ENCODE measurements at places on chromosomes 7 and 10. TPM values are rescaled to one million over a fixed set of nuclear protein-coding genes. Genes with fewer than 3 reads are reported as not detected.

DNA sequence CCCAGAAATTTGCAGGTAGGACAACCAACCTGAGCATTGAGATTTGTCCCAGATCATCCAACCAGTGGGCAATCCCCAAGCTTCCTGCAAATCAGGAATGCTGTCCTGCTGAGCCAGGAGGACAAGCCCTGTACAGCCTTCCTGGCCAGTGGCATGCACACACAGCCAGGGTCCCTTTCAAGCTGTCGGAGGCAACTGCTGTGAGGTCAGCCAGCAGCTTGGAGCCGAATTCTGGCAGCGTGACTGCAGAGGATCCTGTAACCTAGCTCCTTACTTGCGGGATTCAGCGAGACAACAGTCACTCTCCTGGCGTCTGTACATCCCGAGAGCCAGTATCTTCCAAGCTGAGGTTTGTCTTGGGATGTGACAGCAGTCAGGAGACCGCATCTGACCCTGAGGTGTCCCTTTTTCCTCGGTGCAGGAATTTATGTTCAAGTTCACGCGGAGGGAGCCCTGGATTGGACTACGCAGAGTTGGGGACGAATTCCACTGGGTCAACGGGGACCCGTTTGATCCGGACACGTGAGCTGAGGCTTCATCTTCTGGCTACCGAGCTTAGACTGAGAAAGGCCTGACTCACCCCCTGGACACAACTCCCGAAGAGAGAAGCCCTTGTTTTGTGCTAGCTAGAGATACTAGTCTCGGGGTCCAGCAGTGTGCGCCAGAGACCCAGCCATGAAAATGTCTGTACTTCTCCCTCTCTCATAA is 18.3 kb downstream of the CLEC2L start:
- DNase-seq, result no peak
- peaks cover 4% of the 10 kb centered on the region for H3K27me3 ChIP-seq
- no peaks in the 10 kb centered on the region for H3K36me3 ChIP-seq
- H3K4me3 ChIP-seq, result no peak overlapping the region
- no peaks in the 10 kb centered on the region for H3K4me1 ChIP-seq

GRCh38 chr10:5396556-5397300 is 7.9 kb downstream of the TUBAL3 start:
- H3K27me3 ChIP-seq, result peaks cover 9% of the 10 kb centered on the region
- no peak overlapping the region for H3K4me3 ChIP-seq
- H3K36me3 ChIP-seq, result no peaks in the 10 kb centered on the region
- no peaks in the 10 kb centered on the region for H3K4me1 ChIP-seq
- no peak overlapping the region for H3K27ac ChIP-seq
- no peak for DNase-seq

- no peaks in the 10 kb centered on the region for H3K27me3 ChIP-seq
- no peak overlapping the region for H3K27ac ChIP-seq
- no peaks in the 10 kb centered on the region for H3K36me3 ChIP-seq
Observed at GRCh38 chr10:18376650-18377049, 236.4 kb downstream of the CACNB2 start.

- peaks cover 18% of the 10 kb centered on the region for H3K27me3 ChIP-seq
- DNase-seq, result peak; percentile 54
- no peak overlapping the region for H3K27ac ChIP-seq
- H3K36me3 ChIP-seq, result no peaks in the 10 kb centered on the region
Observed at GRCh38 chr7:30974605-30975255, 11.0 kb downstream of the GHRHR start.

- no peaks in the 10 kb centered on the region for H3K27me3 ChIP-seq
- no peak overlapping the region for H3K4me3 ChIP-seq
- no peak for DNase-seq
- no peaks in the 10 kb centered on the region for H3K36me3 ChIP-seq
Observed at GRCh38 chr10:86673216-86673826, 5.0 kb downstream of the LDB3 start.

GRCh38 chr10:100155936-100156335 is 29.9 kb downstream of the ERLIN1 start:
- H3K4me1 ChIP-seq, result peaks cover 16% of the 10 kb centered on the region
- no peak for DNase-seq
- H3K27ac ChIP-seq, result no peak overlapping the region
- no peak overlapping the region for H3K4me3 ChIP-seq

GRCh38 chr10:43075612-43076003 is 1.3 kb upstream of the RET start:
- H3K36me3 ChIP-seq, result no peaks in the 10 kb centered on the region
- H3K4me3 ChIP-seq, result no peak overlapping the region
- no peak for DNase-seq
- H3K27me3 ChIP-seq, result peaks cover 34% of the 10 kb centered on the region
- H3K27ac ChIP-seq, result no peak overlapping the region
- H3K4me1 ChIP-seq, result peaks cover 3% of the 10 kb centered on the region

GRCh38 chr7:42854571-42855118 is 57.2 kb downstream of the C7orf25 start:
- DNase-seq, result no peak
- no peak overlapping the region for H3K27ac ChIP-seq
- H3K36me3 ChIP-seq, result no peaks in the 10 kb centered on the region

GRCh38 chr10:49295297-49295696 is 3.7 kb upstream of the C10orf71 start:
- peaks cover 28% of the 10 kb centered on the region for H3K27me3 ChIP-seq
- H3K4me3 ChIP-seq, result no peak overlapping the region
- H3K27ac ChIP-seq, result peak overlapping the region; percentile 5
- DNase-seq, result no peak
- H3K4me1 ChIP-seq, result peaks cover 17% of the 10 kb centered on the region

GRCh38 chr10:112229901-112230300 is 46.3 kb upstream of the GPAM start:
- no peak overlapping the region for H3K4me3 ChIP-seq
- peaks cover 14% of the 10 kb centered on the region for H3K27me3 ChIP-seq
- H3K36me3 ChIP-seq, result no peaks in the 10 kb centered on the region
- DNase-seq, result no peak
- no peak overlapping the region for H3K27ac ChIP-seq
- no peaks in the 10 kb centered on the region for H3K4me1 ChIP-seq

- no peak for DNase-seq
- peaks cover 12% of the 10 kb centered on the region for H3K27me3 ChIP-seq
- no peak overlapping the region for H3K4me3 ChIP-seq
- H3K27ac ChIP-seq, result no peak overlapping the region
- no peaks in the 10 kb centered on the region for H3K4me1 ChIP-seq
Observed at GRCh38 chr7:137670222-137671064, 176.3 kb downstream of the DGKI start.

DNA sequence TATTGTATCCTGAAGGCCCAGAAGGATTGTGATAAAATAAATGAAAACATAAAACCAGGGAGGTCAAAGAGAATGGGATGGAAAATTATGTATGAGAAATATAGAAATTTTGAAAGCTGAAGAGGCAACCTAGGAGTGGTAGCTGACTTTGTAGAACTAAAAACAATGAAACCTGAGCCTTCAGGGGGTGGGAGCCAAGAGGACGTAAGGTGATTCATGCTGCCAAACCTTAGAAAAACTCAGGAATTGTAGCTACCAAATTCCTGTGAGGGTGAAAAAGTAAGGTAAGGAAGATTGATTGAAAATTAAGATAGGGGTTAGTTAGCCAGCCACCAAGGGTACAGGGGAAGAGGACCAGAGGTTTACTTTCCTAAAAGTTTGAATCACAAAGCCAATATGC is 213.2 kb downstream of the KCND2 start:
- no peak for DNase-seq
- no peaks in the 10 kb centered on the region for H3K36me3 ChIP-seq
- no peak overlapping the region for H3K4me3 ChIP-seq
- H3K27me3 ChIP-seq, result no peaks in the 10 kb centered on the region

GRCh38 chr10:106992055-106992454 is 172.5 kb downstream of the SORCS1 start:
- H3K27ac ChIP-seq, result no peak overlapping the region
- no peaks in the 10 kb centered on the region for H3K27me3 ChIP-seq
- no peaks in the 10 kb centered on the region for H3K4me1 ChIP-seq
- no peak overlapping the region for H3K4me3 ChIP-seq

GRCh38 chr10:43679509-43679908 is 30.8 kb upstream of the ZNF32 start:
- no peak overlapping the region for H3K4me3 ChIP-seq
- peaks cover 3% of the 10 kb centered on the region for H3K4me1 ChIP-seq

GRCh38 chr10:72416661-72417060 is 61.9 kb upstream of the DNAJB12 start:
- H3K4me3 ChIP-seq, result no peak overlapping the region
- H3K4me1 ChIP-seq, result no peaks in the 10 kb centered on the region
- DNase-seq, result no peak
- H3K36me3 ChIP-seq, result peaks cover 10% of the 10 kb centered on the region
- peaks cover 2% of the 10 kb centered on the region for H3K27me3 ChIP-seq

DNA sequence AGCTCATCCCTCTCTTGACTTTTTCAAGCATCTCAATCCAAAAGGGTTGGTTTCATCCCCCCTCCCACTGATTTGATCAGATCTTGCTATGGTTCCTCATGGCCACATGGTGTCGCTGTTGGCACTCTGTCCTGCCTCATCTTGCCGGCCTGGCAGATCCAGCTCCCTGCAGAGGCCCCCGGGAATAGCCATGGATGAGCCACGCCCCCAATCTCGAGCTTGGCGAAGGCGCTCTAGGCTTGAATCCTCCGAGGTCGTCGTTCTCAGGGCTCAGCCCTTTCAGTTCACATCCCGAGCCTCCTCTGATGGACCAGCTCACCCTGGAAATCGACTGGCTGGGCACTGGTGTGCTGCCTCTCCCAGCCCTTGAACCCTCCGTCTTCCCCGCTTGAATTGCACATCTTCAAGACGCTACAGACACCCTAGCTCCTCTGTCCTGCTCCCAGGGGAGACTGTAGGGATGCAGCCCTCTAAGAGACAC is 628.7 kb downstream of the TYW1 start:
- H3K36me3 ChIP-seq, result no peaks in the 10 kb centered on the region
- DNase-seq, result peak; percentile 32
- H3K27ac ChIP-seq, result no peak overlapping the region
- peaks cover 2% of the 10 kb centered on the region for H3K27me3 ChIP-seq
- no peak overlapping the region for H3K4me3 ChIP-seq

DNA sequence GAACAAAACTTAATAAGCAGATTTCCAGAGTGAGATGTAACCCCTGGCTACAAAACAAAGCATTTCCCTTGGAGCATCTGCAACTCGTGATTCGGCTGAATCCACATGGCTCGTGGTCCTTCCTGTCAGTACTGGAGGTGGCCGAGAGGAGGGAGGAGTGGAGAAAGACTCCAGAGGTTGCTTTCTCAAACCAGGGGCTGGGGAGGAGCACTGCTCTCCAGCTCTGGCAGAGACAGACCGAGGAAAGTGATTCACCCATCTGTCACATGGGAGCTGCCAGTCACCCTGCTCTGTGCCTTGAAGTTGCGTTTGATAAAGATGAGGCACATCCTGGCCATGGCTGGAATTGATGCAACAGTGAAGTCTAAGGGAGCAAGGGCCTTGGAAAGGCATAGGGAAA is 72.7 kb downstream of the COL13A1 start:
- no peak for DNase-seq
- H3K4me3 ChIP-seq, result no peak overlapping the region
- H3K36me3 ChIP-seq, result no peaks in the 10 kb centered on the region

The GIMAP7 gene
- 203 TPM for total RNA-seq

The RUFY2 gene
- total RNA-seq, result 22.6 TPM

The ZC3HAV1L gene
- total RNA-seq, result 17.4 TPM

The MYH16 gene
- total RNA-seq, result not detected

The SYT15B gene
- total RNA-seq, result not detected

The GNGT1 gene
- total RNA-seq, result not detected

The SORCS1 gene
- total RNA-seq, result not detected

The C10orf62 gene
- total RNA-seq, result not detected

The MSMB gene
- total RNA-seq, result not detected

All from activated naive CD8-positive, alpha-beta T cell treated with anti-CD3 and anti-CD28 coated beads, Interleukin-2, amount 10 ng/mL, durations not matched to agents 7 days and 5 days (primary cell).